ENCODE measurements at places on chromosomes 1 and 21.

DNA sequence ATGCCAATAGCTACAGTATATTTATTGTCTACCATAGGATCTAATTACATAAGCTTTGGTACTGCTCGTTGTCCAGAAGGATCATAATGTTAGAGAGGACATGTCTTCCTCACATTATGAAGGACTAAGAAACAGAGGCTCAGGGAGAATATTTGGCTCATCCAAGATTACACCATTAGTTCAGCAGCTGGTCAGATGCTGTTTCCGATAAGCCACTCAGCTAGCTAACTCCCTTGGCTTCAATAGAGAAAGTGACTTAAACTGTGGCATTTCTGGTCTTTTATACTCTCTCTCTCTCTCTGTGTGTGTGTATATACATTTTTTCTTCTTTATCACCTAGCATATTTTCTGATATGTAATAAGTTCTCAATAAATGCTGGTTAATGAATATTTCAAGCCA lies 70.4 kb downstream of the DDR2 start:
- DNase-seq = no peak

- DNase-seq = no peak
Observed at GRCh38 chr21:38982096-38982495, 176.4 kb downstream of the ETS2 start.

GRCh38 chr21:16309250-16309971 lies 579.6 kb downstream of the USP25 start:
- no peak for DNase-seq

DNA sequence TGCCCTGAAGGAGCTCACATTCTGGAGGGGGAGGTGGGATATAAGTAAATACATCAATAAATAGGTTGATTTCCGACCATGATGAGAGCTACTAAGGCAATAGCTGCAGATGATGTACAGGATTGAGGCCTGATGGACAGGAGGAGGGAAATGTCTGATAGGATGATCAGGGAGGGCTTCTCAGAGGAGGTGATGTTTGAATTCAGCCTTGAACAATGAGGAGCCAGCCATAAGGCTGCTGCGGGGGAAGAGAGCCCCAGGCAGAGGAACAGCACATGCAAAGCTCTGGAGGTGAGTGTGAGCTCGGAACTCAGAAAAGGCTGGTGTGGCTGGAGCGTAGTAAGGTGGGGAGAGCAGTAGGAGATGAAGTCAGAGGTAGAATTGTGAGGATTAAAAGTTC lies 411.7 kb downstream of the PTPRU start:
- DNase-seq = no peak

DNA sequence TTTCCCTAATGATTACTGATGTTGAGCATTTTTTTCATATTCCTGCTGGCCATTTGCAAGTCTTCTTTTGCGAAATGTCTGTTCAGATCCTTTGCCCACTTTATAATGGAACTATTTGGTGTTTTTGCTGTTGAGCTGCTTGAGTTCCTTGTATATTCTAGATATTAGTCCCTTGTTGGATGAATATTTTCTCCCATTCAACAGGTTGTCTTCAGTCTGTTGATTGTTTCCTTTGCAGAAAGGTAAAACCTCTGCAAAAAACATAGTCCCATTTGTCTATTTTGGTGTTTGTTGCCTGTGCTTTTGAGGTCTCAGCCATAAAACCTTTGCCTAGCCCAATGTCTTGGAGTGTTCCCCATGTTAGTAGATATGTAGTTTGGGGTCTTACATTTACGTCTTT lies 78.0 kb upstream of the GUCA2B start:
- DNase-seq = no peak

GRCh38 chr1:225554216-225554812 lies 98.6 kb downstream of the ENAH start:
- DNase-seq = no peak

Measured in GM06990 (cell line).